ENCODE measurements at places on chromosomes 7 and 10.

DNA sequence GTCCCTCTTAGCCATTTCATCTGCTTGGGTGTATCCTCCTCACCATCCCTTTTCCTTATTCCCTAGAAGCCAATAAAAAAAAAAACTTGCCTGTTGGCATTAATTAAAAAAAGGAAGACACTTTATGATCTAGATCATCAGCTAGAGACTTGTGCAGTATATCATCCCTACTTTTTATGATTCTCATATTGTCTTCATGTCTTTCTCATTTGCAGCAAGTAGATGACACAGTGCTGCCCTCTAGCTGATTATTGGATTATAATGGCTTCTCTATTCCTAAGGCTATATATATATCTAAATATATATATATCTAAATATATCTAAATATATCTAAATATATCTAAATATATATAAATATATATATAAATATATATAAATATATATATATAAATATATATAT lies 272.4 kb upstream of the LRGUK start:
- DNase-seq: no peak

DNA sequence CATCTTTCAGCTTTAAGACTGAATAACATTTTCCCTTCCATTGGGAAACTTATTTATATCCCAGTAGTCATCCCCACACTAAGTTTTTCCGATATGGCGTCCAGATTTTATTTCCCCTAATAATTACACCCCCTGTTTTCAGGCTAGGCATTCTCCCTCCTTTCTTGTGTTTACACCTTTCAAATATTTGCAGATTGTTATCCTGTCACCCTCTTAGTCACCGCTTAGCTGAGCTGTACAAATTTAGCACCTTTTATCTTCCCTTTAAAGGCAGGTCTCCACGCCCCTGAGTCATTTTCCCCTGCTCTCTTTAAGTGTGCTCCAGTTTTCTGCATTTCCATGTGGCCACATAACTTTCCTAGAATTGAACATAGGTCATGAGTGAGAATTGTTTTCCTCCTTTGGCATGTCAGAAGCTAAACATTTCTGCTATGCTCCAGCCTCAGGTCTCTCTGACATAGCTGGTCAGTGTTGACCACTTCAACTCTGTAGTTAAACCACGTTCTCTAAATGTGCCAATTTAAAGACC lies 47.4 kb downstream of the LRRC4 start:
- no peak for DNase-seq

DNA sequence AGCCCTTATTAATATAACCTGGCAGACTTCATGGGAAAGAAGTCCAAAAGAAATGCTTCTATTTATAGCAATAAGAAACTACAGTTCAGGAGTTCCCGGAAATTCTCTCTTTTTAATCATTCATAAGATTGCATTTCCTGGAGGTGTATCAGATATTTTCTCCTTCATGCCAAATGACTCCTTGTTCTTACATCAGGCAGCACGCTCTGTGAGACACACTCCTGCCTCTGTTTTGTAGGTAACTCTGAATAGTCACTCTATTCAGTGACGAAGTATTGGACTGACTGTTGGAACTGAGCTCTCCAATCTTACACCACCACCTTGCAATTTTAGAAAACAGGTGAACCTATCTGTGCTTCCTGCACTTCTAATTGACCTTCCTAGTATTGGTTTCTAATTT lies 78.7 kb upstream of the MSRB2 start:
- no peak for DNase-seq

DNA sequence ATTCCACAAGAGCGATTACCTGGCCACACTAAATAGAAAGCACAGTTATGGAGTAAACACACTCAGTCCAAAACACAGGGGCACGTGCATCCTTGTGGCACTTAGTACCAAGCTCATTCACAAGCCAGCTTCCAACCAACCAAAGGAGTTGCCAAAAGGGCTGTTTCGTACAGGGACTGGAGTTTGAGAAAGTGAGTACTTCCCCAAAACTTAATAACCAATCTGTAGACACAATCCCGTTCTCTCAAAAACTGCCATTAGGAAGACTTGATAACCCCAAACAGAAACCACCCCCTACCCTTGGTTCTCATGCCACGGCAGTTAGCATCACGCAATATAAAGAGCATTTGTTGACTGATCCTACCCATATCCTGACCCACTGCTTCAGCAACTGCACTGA lies 166.2 kb upstream of the ASAH2 start:
- DNase-seq: no peak

- DNase-seq: no peak
Measured at GRCh38 chr7:133036289-133036688, 45.6 kb downstream of the CHCHD3 start.

GRCh38 chr10:1158066-1158465 lies 101.9 kb downstream of the WDR37 start:
- no peak for DNase-seq

DNA sequence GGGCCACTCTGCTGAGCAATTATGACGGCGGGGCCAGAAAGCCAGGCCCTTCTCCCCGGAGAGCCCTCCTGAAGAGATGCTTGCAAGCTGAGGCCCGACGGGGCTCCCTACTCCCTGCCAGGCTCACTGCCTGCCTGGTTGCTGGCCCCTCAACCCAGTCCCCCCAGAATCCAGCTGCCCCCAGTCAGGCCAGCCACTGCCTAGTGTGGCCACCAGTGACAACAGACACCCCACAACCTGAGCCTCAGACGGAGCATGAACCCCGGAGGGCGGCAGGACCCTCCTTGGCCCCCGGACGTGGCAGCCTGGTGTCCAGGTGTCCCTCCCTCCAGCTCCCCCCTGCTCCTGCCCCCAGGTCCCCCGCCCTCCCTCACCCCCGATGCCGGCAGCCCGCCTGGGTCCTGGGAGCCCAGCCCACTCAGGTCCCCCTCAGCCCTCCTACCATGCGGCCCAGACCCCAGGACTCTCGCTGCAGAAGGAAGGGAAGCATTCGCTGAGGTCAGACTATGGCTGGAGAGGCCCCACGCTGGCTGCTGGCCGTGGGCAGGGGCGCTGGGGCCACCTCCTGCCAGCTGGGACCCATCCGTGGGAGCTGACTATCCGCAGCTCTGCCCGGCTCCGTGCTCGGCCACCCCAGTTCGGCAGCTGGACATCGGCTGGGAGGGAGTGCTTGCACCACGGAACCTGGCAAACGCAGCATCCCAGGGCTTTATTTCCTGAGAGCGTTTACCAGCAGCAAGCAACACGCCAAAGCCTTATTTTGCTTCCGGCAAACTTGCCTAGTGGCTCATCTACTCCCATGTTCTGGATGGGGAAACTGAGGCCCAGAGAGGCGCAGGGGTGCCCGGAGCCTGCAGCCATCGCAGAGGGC lies 89.8 kb downstream of the UNCX start:
- DNase-seq: no peak

DNA sequence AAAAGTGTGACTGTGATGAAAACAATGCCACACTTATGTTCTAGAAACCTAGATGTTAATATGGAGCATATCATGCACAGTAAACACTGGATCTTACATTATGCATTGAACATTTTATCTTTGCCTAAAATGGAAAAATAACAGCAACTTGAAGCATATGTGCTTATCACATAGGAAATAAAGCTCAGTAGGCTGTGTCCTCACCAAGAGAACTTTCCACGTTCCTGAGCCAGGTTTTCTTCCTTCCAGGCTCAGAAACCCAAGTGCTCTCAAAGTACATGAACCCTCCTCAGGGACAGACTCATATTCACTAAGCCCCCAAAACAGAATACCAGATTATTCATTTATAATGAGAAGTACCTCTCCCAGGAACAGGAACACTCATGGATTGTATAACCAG lies 79.4 kb upstream of the PRKAR2B start:
- no peak for DNase-seq

DNA sequence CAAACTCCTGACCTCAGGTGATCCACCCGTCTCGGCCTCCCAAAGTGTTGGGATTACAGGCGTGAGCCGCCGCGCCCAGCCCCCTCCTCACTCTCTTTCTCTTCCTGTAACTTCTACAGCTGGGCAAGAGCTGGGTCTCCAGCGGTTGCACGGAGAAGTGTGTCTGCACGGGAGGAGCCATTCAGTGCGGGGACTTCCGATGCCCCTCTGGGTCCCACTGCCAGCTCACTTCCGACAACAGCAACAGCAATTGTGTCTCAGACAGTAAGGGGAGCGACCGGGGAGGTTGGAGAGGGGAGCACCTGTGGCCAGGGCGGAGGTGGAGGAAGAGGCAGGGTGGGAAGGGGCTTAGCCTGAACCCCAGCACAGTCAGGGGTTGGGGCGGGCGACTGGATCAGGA lies 41.4 kb downstream of the EPHB4 start:
- no peak for DNase-seq

- DNase-seq: no peak
Measured at GRCh38 chr7:112298543-112299100, 92.1 kb downstream of the ZNF277 start.

DNA sequence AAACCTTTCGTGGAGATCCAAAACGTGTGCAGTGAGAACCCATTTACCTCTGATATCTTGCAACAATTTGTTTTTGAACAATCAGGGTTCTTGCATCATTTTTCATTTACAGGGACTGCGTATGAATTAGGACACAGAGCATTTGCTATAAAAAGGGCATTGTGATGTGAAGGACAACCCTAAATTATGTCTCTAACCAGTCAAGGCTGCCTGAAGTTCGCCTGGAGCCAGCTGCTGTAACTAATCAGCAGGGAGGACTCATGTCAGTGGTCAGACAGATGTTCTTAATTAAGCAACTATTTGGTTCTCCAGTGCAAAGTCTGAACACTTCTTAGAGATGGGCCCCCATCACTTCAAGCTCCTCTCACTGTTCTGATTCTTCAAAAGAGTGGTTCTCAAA lies 674.8 kb downstream of the KCNMA1 start:
- DNase-seq: no peak

All from activated CD8-positive, alpha-beta memory T cell treated with anti-CD3 and anti-CD28 coated beads, Interleukin-2, amount 50 U/mL, for 4 hours (primary cell).